ENCODE measurements at places on chromosomes 1 and 21.

- DNase-seq, result no peak
These were observed 41.2 kb downstream of the RSPH1 start for GRCh38 chr21:42454786-42455185.

DNA sequence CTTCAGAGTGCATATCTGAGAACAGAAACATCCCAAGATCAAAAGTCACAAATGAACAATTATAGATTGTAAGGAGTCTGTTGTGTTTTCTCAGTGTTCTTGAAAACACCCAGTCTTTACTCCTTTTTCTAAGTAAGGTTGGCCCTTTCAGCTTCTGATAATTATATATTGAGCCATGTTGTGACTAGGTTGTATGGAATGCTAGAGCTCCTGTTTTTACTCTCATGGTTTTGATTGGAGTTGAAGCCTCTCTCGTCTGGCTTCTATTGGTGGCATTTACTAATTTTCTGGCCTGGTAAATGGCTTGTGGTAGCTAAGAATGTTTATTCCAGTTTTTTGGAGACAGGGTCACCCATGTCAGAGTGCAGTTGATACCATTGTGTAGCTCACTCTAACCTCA lies 84.7 kb downstream of the NDUFS5 start:
- DNase-seq, result no peak

DNA sequence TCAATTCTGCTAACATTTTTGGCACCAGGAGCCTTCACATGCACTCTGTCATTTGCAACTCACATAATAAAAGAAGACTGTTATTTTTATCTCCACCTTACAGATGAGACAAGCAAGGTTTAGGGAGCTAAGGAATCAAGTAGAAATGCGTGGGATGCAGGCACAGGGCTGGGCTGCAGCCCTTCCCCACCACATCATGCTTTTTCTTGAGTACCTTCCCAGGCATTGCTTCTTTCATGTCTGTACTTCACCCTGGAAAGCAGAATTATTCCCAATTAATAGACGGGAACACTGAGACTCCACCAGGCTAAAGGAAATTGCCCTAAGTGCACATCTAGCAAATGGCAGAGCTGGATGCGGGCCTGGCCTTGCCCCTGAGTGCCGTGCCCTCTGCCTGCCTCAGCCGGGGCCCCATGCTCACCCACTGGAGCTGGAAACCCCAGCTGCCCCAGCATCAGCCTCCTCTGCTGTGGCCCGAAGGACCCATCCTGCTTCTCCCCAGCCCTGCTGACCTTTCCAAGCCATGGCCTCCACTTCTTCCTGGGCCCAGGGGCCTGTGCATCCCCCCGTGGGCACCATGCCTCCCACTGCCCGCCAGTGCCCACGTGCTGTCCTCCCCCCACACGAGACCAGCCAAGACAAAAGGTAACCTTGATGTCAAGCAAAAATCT lies 257.5 kb downstream of the TOMM20 start:
- no peak for DNase-seq

- DNase-seq, result no peak
These were observed 21.6 kb downstream of the FAM151A start for GRCh38 chr1:54601730-54602129.

GRCh38 chr1:35595684-35596083 lies 22.6 kb downstream of the TFAP2E start:
- no peak for DNase-seq

DNA sequence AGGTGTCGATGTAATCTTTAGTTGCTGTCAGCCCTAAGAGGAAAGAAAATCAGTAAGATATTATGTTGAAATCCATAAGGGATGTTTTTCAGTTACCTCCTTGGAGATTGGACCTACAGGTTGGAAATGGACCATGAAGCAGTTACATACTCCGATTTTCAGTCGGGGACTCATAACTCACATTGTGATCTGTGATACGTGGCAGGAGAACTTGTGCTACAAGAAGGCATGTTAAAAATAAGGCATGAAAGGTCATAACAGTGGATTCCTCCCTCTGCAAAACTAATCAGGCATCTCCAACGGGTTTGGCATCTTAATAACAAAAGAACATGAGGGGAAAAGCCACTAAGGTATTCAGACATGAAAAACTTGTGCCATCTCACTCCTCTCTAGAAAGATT lies 111.2 kb upstream of the CACHD1 start:
- no peak for DNase-seq

DNA sequence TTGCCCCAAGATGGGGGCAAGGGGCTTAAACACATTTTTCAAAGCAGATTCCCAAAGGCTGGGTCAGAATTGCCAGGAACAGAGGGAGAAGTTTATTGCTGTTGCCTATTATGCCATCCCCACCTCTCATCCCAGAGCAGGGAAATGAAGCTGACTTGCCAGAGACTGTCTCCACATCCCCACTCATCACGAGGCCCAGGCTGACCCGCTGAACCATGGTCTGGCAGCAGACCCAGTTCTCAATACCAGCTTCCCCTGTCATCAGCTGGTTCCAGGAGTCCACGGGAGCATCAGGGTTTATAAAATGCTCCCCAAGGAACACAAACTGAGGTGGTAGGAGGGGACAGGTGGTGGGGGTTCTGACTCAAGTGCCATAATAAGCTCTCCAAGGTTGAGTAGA lies 605.9 kb downstream of the NPHP4 start:
- no peak for DNase-seq

- DNase-seq, result no peak
These were observed 212.8 kb downstream of the FMN2 start for GRCh38 chr1:240304466-240304865.

DNA sequence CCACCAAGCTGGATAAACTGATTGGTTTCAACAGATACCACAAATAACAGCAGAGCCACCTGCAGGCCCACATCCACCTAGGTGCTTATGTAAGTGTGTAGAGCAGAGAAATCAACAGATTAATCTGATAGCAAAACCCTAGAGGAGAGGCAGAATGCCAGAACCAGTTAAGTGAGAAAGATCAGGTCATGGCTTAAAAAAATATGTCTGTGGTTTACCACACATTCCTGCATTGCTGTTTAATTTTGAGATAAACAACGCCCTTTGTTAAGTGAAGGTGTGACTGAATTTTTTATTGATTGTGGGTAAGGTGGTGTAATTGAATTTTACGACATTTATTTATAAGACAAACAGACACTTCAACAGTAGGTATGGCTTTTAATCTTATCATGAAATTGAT lies 21.2 kb downstream of the CRNN start:
- DNase-seq, result no peak

DNA sequence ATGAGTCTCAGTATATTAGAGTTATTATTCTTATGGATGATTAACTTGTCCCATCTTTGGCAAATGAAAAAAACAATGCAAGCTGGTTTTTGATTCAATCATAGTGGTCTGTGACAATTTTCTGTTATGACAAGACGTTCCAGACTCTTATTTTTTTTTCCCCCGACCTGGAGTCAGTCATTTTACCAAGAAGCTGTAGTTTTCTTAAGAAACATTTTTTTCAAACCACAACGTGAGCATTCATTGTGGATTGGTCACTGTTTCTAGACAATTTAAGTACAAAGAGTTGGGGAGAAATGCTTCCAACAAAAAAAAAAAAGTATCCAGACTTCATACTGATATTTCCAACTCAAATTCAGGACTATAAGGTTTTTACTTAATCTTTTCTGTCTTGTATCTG lies 8.0 kb upstream of the ANGPTL3 start:
- DNase-seq, result no peak

DNA sequence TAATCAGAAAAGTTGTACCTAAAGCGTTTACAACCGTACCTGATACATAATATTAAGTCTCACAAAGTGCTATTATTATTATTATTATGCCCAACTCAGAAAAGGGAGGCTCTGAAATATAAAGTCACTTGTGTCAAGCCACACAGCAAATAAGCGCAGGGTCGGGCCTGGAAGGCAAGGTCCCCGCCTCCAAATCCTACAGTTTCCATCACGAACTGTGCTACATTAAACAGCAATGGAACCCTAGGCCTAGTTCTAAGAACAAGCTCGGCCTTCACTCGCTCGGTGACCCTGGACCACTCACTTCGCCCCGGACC lies 549 bp downstream of the PARS2 start:
- DNase-seq, result peak; percentile 34

DNA sequence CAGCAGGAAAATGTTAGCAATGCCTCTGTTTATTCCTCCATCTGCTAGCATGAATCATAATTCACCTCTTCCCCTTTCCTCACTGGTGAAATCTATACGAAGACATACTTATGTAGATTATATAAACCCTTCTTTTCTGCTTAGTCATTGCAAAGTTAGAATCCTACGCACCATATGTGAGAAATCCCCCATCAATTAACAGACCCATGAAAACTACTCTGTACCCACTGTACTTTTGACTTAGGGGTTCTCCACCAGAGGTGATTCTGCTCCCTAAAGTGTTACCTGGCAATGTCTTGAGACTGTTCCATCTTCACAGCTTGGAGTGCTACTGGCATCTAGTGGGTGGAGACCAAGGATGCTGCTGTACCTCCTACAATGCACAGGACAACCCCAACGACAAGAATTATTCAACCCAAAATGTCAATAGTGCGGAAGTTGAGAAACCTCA lies 49.6 kb upstream of the KCTD3 start:
- no peak for DNase-seq

DNA sequence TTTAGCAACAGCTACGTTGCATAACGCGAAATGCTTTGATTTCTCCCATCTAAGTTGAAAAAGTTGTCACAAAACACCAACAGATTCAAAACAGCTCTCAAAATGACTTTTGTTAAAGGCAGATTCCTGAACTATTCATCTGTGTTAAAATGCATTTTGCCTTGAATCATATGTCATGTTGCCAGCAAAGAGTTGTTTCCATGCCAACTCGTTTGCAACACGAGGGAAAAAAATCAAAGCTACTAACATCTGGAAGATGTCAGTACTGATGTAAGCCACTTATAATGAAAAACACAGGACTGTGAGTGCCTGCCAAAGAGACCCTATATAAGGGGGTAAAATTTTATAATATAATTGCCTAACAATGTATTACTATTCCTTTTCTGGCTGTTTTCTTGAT lies 182.7 kb upstream of the PTBP2 start:
- no peak for DNase-seq

- DNase-seq, result no peak
These were observed 99.8 kb downstream of the FAF1 start for GRCh38 chr1:50860256-50860655.

- DNase-seq, result no peak
These were observed 154.0 kb downstream of the VPS13D start for GRCh38 chr1:12383786-12384185.

GRCh38 chr1:155175281-155175926 lies 1.8 kb downstream of the TRIM46 start:
- DNase-seq, result peak; percentile 2

- no peak for DNase-seq
These were observed 222.7 kb downstream of the SLC35F3 start for GRCh38 chr1:234127026-234127671.

DNA sequence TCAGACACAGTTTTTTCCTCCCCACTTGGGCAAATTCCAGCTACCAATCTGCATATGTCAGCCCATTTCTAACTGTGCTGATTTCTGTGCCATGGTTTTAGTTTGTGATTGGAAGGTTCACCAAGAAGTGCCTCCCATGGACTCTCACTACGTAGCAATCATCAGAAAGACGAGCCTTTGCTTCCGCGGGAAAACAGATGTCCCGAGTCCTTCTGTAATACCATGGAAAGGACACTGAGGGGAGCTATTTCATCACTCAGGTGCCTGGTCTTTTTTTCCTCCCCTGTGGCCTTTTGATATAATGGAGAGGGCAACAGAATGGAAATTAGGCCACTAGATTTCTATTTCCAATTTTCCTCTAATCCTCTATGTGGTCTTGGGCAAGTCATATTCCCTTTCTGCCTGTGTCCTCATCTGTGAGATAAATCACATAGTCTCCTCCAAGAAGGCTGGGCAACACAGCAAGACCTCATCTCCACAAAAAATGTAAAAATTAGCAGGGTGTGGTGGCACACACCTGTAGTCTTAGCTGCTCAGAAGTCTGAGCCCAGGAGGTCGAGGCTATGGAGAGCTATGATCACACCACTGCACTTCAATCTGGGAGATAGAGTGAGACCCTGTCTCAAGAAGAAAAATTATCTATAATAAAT lies 24.8 kb downstream of the LEMD1 start:
- DNase-seq, result peak; percentile 79
